Stimulated activated CD8-positive, alpha-beta memory T cell treated with anti-CD3 and anti-CD28 coated beads, Interleukin-7, amount 100 ng/mL, for 4 hours (primary cell): ENCODE measurements at places on chromosomes 16 and 17.

DNA sequence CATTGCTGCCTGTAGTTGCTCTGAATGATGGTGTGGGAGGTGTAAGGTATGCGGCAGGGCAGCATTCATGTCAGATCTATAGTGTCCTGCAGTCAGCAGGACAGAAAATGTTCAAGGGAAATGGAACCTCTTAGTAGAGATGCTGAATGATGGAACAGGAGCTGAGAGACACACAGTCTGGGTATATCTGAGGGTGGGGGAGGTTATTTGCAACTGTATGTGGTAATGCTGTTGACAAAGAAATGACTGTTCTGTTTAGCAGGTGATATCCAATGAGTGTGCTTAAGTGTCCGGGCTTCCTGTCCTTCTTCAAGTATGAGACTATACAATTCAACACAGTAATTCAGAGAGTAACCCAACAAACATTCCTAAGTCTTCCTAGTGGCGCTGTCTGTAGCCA, 46.6 kb downstream of the STH start:
- DNase-seq, result no peak

DNA sequence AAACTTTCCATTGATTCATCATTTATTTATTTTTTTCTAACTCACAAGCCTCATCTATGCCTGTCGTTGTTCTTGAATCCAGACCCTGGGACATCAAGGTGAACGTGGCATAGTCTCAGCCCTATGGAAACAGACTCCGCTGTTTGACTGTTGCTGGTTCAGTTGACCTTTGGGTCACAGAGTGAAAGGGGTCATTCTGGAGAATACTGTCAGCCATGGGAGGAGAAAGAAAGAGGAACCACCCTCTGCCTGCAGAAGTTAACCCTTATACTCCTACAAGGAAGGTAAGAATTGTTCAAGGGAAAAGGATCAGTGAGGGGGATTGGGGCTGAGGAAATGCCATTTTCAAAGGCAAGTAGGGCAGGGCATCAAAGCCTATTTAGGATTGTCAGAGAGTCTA, 387.6 kb upstream of the MAF start:
- no peak for DNase-seq

- no peak for DNase-seq
These were observed 69.5 kb upstream of the NOL11 start for GRCh38 chr17:67648032-67648905.

- no peak for DNase-seq
These were observed 5.9 kb downstream of the UBALD2 start for GRCh38 chr17:76270770-76271668.

GRCh38 chr16:15919331-15919730, 30.1 kb upstream of the ABCC1 start:
- no peak for DNase-seq

DNA sequence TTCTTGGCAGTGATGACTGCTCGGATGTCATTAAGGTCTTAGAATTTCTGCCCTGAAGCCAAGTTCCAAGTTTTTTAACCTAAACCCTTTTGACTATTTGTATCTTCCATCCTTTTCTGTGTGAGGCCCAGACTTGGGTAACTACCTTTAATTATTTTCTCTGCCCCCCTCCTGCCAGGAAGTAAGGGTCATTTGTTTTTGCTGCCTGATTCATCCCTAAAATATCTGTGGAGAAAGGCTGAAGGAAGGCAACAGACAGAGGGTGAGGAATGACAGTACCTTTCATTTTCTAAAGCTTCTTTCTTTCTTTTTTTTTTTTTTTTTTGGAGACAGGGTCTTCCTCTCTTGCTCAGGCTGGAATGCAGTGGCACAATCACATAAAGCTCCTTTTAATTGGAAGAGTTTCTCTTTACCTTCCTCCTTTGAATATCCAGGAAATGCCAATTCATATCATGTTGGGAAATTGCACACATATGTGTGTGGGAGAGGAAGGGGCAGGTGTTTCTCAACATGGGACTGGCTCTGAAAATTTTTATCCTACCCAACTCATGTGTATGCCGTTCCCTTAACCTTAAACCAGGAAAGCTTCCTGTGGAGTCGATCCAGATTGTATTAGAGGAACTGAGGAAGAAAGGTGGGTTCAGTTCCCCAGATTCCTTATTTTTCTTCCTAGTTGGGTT, 957 bp downstream of the VPS25 start:
- DNase-seq, result no peak

- no peak for DNase-seq
These were observed 17.1 kb downstream of the C16orf74 start for GRCh38 chr16:85733839-85734170.

GRCh38 chr16:47999595-47999994, 156.2 kb downstream of the ABCC12 start:
- no peak for DNase-seq

DNA sequence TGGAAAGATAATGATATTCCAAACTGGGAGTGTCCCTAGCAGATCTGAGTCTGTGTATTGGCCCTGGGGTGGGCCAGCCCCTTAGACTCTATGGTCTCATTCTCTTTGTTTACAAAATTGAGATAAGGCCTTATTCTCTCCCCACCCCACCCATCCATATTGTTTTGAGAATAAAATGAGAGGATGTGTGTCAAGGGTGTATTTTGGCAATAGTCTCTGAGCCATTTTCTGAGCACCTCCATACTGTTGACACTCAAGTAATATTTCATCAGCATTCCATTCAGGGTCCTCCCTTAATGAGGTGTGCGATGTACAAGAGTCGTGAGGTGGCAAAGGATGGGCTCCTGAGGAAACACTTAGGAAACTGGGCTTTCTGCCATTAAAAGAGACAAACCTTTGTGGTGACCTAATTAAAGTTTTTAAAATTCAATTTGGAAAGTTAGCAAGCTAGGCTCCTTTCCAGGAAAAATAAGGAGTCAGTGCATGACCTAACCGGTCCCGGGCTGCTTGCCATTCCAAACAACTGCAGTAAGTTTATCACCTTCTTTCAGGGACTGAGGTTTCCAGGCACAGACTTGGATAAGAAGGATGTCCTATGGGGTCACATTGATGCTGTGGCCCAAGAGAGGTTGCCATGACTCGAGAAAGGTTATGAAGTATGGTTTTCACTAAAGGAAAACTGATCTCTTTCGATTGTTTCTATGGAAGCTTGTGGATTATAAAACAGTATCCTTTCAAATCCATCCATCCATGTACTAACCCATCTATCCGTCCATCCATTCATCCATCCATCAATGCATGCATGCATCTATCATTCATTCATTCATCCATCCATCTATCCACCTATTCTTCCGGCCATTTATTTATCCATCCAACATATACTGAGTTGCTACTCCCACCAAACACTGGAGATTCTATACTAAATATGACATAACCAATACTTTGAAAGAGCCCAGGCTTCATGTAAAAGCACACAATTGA, 443.3 kb downstream of the UTP18 start:
- no peak for DNase-seq

DNA sequence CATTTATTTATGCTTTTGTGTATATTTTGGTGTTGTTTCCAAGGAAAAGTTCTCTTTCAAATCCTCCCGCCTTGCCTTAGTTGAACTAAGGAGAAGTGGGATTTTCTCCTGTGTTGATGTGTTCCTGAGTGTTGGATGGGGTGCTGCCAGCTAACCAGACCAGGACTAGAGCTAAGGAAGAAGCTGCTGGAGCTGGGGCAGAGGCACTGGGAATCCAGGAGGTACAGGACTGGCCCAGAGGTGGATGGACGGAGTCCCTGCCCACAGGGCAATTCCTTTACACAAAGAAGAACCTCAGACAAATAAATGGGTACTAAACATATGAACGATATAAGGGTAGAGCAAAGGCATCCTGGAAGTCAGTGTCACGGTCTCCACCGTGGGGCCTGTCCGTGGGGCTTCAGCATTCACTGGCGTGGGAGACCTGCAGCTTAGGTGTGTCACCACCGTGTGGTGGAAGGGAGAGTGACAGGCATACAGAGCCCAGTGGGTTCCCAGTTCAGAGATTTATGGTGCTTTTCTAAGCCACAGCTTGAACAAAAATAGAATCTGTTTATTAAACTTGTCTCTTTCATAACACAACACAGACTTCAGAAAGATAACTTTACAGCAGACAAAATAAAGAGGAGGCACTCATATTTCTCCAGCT, 270.7 kb downstream of the NTN1 start:
- DNase-seq, result peak; percentile 2

DNA sequence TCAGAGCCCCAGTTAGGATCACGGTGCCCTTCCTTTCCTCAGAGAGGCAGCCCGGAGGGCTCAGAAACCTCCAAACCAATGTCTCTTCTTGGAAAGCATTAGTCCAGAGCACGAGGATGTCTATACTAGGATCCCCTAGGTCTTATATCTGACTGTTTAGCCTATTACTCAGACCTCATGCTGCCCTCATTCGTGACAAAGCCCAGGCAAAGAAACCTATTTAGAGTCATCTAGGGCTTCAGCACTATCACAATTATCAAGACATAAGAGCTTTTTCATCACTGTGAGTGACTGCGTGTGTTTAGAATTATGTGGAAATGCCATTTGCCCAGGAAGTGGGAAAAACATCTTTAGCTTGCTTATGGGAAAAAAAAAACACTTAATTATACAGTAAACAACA, 159.8 kb upstream of the NOL11 start:
- no peak for DNase-seq

GRCh38 chr17:17941015-17941414, 31.2 kb downstream of the TOM1L2 start:
- DNase-seq, result no peak

- no peak for DNase-seq
These were observed 410.2 kb upstream of the PSMD7 start for GRCh38 chr16:73886426-73886825.

DNA sequence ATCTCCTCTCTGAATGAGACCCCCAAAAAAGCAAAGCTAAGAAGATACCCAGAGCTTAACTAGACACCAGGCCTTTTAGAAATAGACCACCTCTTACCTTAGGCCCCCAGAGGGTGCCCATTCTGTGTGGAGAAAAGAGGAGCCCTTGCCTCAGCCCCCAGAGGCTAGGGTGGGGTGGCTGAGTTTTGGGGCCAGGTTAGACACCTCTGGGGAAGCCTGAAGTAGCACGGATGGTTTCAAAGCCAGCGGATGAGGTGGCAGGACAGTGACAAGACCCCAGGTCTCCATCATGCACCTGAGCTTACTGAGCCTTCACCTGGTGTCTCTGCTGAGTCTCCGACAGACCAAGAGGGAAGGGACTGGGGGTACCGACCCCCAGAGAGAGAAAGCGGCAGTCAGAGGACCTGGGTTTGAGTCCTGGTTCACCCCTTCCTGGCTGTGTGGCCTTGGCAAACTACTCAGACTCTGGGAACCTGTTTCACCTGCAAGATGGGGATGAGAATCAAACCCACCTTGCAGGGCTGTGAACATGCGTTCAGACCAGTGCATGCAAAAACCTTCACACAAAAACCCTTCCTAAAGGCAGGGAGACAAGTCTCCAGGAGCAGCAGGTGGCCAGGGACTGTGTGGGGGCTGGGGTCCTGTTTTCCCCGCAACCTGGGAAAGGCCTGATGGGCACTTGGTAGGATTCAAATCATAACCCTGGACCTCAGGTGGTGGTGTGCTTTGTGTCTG, 7.7 kb downstream of the SCGB1C2 start:
- DNase-seq, result no peak

GRCh38 chr17:64982139-64982915, 63.0 kb upstream of the LRRC37A3 start:
- DNase-seq, result no peak

DNA sequence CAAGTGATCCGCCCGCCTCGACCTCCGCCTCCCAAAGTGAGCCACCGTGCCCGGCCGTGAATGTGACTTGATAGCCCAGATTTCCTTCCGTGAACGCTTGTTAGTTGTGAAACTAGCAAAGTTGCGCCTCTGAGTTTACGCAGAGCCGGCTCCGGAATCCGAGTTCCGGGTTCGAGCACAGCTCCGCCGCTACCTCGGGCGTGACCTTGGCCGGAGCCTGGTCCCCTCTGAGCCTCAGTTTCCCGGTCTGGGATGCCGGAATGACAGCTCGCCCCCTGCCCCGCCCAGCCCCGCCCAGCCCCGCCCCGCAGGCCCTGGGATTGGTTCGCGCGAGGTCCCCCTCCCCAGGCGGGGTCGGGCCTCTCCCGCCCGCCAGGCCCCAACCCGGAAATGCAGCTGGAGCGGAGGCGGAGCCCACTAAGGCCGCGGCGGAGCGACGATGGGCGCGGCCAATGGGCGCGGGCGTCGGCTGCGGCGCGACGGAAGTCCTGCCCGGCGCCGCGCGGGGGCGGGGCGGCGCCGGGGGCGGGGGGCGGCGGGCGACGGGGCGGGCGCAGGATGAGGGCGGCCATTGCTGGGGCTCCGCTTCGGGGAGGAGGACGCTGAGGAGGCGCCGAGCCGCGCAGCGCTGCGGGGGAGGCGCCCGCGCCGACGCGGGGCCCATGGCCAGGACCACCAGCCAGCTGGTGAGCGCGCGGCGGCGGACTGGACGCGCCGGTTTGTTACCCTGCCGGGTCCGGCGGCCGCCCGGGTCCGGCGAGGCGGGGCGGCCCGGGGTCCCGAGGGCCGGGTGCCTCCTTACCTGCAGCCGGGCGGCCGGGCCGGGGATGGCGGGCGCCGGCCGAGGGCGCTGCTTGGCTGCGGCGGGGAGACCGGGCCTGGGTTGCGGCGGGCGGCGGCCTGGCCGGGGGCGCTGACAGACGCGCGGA, at the start of gene PDPK1:
Gene PDPK1, plus strand, starts transcription at position 571 of the 929 bp plus-strand sequence. Its CDS starts 92 bp downstream, at position 663.
- peak; percentile 87 for DNase-seq

DNA sequence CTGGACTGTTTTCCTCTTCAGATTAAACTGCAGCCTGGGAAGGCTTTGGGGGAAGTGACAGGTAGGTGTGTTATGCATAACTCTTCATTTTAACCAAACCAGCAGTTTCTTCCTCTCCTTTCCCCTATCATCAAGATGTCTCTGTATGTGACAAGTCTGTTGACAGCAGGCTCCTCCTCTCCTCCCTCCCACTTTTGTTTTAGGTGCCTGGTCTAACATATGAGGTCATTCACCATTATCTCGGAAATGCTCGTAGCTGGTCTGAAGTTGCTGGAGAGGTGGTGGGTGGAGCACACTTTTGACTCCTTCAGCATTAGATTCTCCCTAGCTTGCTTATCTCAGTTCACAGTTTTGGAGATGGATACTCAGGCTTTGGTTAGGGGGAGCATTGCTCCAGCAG, 571.0 kb upstream of the EEF2KMT start:
- DNase-seq, result no peak

DNA sequence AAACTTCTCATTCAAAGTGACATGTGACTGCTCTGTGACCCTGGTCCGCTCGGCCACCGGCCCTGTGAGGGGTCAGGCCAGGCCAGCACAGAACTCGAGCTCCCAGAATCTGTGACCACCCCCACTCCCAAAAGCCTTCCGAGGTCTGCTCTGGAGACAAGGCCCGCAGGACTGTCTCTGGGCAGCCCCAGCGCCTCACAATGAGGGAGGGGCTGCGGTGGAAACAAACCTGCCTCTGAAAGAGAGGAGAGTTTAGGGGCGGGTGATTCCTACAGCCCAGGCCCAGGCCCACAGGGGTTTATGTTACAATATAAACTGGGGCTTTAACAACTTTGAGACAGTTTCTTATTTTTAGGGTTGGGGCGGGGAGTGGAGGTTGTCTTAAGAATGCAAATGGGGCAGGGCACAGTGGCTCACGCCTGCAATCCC, 19.9 kb downstream of the IGFBP4 start:
- no peak for DNase-seq
